ENCODE measurements at places on chromosomes 5 and 9.
A peak's percentile ranks its signal among the peaks of the same experiment; 100 is the strongest.

GRCh38 chr9:123327697-123328100, 28.3 kb upstream of the CRB2 start:
- DNase-seq, result no peak

DNA sequence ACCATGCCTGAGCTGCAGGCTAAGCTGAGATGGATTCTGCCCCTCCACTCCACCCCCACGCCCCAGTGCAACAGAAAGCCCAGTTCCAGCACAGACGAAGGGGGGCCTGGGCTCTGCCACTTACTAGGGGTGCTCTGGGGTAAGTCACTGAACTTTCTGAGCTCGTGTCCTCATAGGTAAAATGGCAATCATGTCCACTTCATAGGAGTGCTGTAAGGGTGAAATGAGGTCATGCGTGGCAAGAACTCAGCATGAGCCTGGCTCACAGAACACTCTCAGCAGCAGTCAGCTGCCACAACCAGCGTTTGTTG, 8.4 kb upstream of the PSD2 start:
- DNase-seq, result no peak

DNA sequence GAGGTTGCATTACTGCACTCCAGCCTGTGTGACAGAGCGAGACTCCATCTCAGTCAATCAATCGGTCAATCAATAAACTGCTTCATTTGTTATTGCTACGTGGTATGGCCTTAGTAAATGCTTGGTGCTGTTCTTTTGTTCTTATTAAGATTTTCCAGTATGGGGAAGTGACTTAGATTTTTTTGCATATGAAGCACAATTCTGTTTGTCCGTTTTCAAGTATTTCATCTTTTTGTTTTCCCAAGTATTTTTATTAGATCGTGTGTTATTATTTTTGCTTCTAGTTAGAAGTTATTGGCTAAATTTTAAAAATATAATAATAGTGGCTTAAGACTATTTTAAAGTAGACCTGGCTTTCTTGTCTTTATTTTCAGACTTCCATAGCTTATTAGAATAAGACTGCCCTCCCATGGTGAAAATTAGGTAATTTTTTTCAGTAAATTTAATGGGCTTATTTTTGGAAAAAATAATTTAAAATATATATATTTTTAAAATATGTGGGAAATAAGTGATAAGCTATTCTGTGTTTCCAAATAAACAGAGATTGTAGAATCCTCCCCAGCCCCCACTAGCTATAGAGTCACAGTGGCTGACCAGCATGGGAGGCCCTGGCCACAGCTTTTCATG, 14.7 kb upstream of the OMD start:
- DNase-seq, result no peak

DNA sequence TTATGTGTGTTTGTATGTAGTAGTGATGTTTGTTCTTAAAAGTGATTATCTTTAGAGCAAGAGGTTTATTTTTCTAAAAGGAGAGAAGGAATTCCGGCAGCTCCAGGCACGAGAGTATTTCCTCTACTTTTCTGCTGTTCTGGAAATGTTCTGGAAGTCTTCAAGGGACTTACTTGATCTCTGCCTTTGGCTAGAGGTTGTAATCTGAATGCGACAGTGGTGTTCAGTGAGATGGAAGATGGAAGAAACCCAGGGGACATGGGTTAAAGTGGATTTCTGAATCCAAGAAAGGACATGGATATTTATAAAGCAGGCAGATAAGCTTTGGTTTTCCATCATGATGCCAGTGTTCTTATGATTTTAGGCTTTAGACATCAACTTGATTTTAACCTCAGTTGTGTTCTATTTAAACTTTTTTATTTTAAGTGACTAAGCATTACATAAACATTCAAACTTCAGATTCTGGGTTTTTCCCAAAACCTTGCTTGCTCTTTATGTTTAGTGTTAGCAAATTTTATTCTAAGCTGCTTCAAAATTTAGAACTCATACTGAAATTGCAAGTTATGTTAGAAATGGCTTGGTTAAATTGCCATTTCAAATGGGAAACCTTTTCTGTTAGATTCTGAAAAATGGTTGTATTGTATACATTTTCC, 3.6 kb downstream of the GPR21 start:
- DNase-seq, result no peak

- DNase-seq, result no peak
These were observed 600.2 kb upstream of the TLE4 start for GRCh38 chr9:78971540-78971939.

GRCh38 chr9:15305470-15305869, 1.5 kb downstream of the TTC39B start:
- no peak for DNase-seq

DNA sequence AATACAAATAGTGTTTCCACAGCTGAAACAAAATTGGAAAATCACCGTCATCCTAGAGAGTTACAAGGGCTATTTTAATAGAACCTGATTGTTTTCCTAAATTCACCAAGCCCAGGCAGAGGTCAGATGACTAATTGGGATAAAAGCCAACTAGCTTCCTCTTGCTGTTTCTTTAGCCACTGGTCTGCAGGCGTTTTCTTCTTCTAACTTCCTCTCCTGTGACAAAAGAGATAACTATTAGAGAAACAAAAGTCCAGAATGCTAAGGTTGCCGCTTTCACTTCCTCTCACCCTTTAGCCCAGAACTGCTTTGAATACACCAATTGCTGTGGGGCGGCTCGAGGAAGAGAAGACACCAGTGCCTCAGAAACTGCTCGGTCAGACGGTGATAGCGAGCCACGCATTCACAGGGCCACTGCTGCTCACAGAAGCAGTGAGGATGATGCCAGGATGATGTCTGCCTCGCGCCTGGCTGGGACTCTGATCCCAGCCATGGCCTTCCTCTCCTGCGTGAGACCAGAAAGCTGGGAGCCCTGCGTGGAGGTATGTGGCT, at the start of gene TLR4:
Gene TLR4 (plus strand): TSS at position 380 of the 552 bp plus-strand sequence. CDS start 70 bp downstream, at position 450.
- no peak for DNase-seq

GRCh38 chr9:119221276-119221675, 148.0 kb downstream of the BRINP1 start:
- DNase-seq, result no peak

GRCh38 chr5:122756264-122756911, 18.5 kb upstream of the SNX2 start:
- no peak for DNase-seq

- no peak for DNase-seq
These were observed 65.0 kb downstream of the C9orf152 start for GRCh38 chr9:110142868-110143481.

GRCh38 chr5:88548136-88548805, 279.6 kb upstream of the TMEM161B start:
- DNase-seq, result no peak

- DNase-seq, result no peak
These were observed 560 bp downstream of the ATP10B start for GRCh38 chr5:160851451-160851850.

GRCh38 chr5:54551292-54551691, 33.7 kb downstream of the SNX18 start:
- no peak for DNase-seq

GRCh38 chr5:172564188-172564587, 76.9 kb upstream of the NEURL1B start:
- no peak for DNase-seq

- no peak for DNase-seq
These were observed 198.8 kb upstream of the S1PR3 start for GRCh38 chr9:88792502-88792901.

- no peak for DNase-seq
These were observed 169.1 kb downstream of the CSNK1G3 start for GRCh38 chr5:123681061-123681460.

GRCh38 chr5:91438871-91439270, 55.8 kb upstream of the ARRDC3 start:
- DNase-seq, result no peak

- DNase-seq, result no peak
These were observed 17.7 kb downstream of the ROPN1L start for GRCh38 chr5:10459080-10460055.

GRCh38 chr5:63843190-63843589, 119.1 kb downstream of the HTR1A start:
- no peak for DNase-seq

DNA sequence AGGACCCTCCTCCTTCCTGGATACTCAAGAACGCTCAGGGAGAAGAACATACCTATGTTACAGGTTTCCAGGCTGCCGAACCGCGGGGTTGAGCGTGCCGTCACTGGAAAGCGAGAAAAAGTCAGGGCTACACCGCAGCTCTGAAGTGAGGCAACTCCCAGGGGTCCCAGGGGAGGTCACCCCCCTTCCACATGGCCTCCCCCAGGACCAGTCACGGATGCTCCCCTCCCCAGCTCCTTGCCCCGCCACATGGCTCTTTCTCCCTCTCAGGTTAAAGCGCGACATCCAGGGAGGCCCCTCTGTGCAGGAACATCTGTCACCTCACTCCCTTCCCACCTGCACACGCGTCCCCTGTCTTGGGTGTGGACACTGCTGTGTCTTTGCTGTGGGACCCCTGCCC, 44.0 kb upstream of the ZNF354A start:
- DNase-seq, result no peak

GRCh38 chr5:145996135-145996534, 59.8 kb downstream of the SH3RF2 start:
- DNase-seq, result no peak

- DNase-seq, result no peak
These were observed 181.2 kb downstream of the GLIS3 start for GRCh38 chr9:4118666-4119065.

- DNase-seq, result no peak
These were observed 116.4 kb upstream of the SPDL1 start for GRCh38 chr5:169467041-169467771.

GRCh38 chr5:108083232-108083631, 298.7 kb downstream of the FBXL17 start:
- DNase-seq, result no peak

DNA sequence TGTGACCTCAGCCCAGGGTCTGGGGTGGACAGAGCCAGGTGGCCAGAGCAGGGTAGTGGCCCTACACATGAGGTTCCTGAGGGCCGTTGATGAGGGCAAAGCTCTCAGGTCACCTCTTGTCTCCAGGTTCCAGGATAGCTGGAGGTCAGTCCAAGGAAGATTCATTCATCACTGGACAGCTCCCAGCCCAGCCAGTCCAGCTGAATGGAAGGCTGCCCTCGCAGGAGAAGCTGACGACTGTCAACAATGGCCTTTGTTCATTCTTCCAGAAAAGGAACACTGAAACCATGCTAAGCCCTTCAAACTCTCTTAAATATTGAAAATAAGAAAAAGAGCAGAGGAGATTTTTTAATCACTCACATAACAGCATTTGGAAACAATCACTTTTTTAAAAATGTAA, 169.7 kb upstream of the TBCA start:
- no peak for DNase-seq

DNA sequence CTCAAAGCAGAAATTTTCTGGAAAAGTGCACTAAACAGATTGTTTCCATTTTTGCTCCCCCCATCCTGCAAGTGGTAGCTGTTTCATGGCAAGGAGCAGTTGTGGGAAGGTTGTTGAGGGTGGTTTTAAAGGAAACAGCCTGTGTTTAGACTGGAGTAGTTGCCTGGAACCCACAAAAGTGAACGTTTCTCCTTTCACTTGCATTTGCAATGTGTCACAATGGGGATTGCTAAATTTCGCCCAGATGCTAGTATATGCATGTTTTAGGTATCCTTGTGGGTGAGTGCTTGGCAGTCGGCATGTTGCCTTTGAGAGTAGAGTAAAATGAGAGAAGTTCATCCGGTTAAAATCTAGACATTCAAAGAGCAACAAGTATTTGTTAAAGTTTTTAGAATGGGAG, 1099.9 kb upstream of the DMAC1 start:
- no peak for DNase-seq

DNA sequence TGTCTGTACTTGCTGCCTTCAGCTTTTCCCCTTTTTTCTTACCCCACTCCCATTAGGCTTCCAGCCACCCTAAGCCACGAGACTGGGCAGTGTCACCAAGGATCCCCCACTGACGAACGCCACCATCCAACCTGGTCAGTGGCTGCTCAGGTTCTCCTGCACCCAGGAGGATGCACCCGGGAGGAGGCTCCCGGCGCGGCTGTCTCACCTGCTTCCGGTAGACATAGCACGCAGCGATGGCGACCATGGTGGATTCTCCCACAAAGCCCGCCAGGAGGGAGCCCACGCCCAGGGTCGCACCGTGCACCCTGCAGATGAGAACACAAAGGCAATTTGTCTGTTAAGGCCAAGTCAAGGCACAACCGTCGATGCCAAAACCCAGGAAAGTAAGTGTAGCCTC, 48.1 kb downstream of the OTULIN start:
- no peak for DNase-seq

GRCh38 chr5:134289509-134290113, 63.7 kb upstream of the PPP2CA start:
- DNase-seq, result peak; percentile 4

GRCh38 chr5:174313615-174314014, 268.1 kb downstream of the NSG2 start:
- DNase-seq, result no peak

DNA sequence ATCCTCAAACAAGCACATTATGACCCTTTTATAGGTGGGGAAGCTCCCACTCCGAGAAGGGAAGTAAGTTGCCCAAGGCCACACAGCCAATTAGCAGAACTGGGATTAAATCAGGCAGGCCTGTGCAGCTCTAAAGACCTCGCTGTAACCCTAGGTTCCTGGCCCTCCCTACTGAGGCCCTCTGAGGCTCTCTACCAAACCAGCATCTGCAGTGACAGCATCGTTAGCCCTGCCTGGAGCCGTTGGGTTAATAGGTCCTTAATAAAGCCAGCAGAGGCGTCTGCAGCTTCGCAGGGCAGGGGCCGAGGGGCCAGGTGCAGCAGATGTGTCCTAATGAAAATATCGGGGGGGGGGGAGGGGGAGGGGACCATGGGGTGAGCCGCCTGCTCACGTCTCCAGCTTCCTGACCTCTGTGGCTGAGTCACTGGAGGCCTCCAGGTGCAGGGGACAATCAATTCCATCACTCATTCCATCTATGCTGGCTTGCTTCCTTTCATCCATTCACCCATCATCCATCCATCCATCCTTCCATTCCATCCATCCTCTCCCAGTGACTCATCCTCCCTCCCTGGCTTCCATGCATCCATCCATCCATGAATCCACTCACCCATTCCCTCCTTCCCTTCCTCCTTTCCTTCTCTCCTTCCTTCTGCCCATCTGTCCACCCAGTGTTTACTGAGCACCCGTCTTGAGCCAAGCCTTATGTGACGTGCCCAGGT, 203.9 kb downstream of the C9orf50 start:
- DNase-seq, result no peak

DNA sequence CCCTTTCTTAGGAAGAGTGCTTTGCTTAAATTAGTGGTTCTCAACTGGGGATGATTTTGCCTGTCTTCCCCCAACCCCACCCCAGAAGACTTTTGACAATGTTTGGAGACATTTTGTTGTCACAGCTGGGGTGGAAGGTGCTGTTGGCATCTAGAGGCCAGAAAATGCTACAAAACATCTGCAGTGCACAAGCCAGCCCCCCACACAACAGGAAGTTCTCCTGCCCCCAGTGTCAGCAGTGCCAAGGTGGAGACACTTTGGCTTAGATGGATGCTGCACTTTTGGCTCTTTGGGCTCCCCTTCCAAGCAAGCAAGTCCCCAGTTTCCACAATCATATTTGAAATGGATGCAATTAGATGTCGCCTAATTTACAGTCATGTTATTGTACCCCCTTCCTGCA, 2.7 kb downstream of the HEMGN start:
- no peak for DNase-seq

DNA sequence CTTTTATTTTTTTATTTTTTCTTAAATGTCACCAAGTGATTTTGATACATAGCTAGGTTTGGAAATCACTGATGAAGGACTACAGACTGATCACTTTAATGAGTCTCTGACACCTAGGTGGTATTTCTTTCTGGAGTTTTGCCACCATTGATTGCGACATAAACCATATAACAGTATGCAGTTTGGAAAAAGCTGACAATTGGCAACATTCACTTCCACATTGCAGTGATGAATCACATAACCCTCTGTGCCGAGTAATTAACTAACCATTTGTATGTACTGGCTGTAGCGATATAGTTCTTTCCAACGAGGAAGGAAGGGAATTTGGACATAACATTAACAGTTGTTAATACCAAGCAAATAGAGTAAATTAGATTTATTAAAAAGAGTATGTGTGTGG, 222.9 kb upstream of the EFNA5 start:
- DNase-seq, result no peak
